Stimulated activated CD4-positive, alpha-beta T cell treated with anti-CD3 and anti-CD28 coated beads, Interleukin-1b, Interleukin-23, amount 100 ng/mL, for 24 hours (primary cell): ENCODE measurements at places on chromosomes 2 and 18.

DNA sequence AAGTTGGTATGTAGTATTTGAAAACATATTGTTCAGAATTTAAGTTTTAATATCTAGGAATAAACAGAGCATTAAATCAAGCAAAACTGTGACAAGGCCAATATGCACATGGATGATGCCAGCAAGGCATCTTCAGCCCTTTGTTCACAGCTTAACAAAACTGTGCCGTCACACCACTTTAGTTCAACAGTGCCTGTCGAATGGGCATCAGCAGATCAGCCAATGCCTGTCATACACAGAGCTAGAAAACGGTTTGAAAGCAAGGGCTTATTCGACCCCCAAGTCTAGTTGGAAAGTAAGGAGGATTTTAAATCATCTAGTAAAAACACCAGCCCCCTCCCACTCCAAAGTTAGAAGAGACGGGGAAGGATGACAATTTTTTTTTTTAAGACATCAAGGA, 16.7 kb downstream of the ZEB2 start:
- DNase-seq = no peak

- no peak for DNase-seq
Observed at GRCh38 chr2:134360745-134361487, 107.0 kb downstream of the MGAT5 start.

- DNase-seq = no peak
Observed at GRCh38 chr18:11271954-11272353, 122.6 kb upstream of the PIEZO2 start.

- DNase-seq = no peak
Observed at GRCh38 chr2:162011706-162012564, 62.1 kb downstream of the DPP4 start.

DNA sequence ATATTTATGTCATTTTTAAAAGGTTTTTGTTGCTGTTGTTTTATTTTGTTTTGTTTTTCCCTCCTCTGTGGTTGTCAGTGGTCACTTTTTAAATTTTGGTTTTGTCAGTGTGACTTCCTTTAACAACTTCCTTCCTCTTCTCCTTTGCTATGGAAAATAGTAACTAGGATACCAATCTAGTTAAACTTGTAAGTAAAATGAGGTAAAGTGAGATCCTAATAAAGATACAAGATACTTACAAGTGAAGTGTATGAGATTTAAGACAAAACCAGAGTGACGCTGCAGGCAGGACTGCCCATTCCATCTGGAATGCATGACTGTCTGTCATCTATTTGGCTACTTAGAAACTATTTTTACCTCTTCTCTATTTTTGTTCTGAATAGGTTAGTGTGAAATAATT, 30.6 kb upstream of the CREB1 start:
- no peak for DNase-seq

- no peak for DNase-seq
Observed at GRCh38 chr18:36391426-36392145, 94.1 kb downstream of the FHOD3 start.

DNA sequence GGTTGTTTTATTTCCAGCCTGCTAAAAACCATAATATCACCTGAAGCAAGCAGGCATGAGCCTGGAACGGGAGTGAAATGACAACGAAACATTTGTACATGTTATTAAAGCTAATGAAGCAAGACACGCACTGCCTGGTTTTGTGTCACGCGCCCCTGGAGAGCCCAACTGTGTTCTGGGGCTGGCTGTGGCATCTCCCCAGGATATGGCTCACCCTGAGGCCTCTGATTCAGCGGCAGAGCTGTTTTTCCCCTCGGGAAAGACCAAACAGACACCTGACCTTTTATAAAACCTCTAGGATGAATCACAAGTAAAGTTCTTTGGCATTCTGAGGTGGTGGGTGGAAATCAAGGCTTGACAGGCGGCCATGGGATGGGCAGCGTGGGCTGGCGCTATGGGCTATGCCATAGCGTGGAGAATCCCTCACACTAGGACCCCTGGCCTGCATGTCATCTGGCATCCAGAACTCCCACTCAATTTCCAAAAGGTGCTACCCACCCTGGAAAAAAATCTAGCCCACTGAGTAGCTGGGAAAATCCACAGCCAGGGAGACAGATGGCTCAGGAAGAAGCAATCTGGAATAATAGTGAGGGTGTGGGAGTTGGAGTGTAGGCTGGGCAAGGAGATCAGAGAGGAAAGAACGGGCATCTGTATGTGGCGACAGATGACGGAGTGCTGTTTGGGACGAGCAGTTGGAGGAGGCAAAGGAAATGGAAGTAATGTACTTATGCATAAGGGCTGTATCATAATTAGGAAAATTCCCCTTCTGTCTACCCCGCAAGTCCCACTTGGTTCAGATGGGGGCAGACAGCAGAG, 262.0 kb downstream of the AFF3 start:
- no peak for DNase-seq

- DNase-seq = no peak
Observed at GRCh38 chr2:43233218-43234212, 7.1 kb upstream of the ZFP36L2 start.

DNA sequence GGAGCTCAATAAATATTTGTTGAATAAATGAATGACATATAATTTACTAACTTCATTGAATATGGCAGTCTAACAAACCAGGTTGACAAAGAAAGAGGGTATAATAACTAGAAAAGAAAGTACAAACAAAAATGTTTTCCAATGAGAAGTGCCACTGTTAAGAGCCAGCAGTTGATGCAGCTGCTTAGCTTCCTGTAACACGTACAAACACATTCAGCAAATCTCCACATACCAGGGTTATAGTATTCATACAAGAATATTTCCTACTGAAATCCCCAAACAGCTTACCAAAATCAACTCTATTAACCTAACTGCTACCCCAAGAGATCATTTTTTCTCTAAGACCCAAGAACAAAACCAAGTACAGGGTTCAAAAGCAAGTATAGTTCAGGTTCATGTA, 77.7 kb downstream of the THADA start:
- no peak for DNase-seq

GRCh38 chr2:163200741-163201140, 362.2 kb upstream of the KCNH7 start:
- DNase-seq = no peak

- DNase-seq = no peak
Observed at GRCh38 chr2:54803783-54804751, 80.6 kb downstream of the EML6 start.

- no peak for DNase-seq
Observed at GRCh38 chr2:191994749-191995148, 147.9 kb upstream of the CAVIN2 start.

DNA sequence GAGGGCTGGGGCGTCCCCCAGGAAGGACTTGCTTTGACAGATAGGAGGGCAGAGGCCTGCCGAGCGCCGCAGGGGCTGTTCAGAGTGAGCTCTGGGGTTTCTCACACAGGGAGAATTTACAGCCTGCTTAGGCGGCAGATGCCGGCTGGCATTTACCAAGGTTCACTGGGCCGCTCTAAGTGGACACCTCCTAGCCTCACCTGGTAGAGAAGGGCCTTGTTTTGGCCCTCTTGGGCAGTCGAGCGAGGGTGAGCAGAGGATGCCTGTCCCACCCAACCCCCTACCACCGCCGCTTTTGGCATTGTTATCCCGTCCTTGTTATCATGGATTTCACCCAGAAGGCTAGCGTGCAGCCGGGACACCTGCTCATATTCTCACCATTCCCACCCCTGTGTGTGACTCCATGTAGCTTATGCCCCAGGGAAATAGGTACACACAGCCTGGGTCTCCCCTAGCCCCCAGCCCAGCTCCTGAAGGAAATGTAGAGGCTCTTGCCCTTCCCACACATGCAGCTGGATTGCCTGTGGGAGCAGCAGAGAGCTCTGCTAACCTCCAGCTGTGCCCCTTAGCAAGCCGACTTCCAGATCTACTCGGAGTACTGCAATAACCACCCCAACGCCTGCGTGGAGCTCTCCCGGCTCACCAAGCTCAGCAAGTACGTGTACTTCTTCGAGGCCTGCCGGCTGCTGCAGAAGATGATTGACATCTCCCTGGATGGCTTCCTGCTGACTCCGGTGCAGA, 52.4 kb downstream of the FAM168B start:
- no peak for DNase-seq

DNA sequence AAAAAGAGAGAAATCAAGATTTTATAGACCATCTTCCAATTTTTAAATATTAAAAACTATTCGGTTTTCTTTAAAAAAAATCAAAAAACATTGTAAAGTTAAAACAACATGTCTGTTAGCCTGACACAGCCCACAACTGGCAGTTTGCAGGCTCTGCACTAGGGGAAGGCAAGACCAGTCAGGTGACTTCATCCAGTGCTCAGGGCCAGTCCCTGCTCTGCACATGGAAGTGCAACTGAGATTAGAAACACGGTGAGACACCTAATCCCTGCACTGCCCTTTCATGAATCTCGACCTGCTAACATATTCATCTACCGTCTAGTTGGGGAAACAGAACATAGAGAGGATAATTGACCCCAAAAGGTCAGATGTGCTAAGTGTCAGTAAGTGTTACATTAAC, 135.2 kb downstream of the BARD1 start:
- no peak for DNase-seq

- DNase-seq = no peak
Observed at GRCh38 chr18:36493349-36494159, 196.0 kb downstream of the FHOD3 start.

DNA sequence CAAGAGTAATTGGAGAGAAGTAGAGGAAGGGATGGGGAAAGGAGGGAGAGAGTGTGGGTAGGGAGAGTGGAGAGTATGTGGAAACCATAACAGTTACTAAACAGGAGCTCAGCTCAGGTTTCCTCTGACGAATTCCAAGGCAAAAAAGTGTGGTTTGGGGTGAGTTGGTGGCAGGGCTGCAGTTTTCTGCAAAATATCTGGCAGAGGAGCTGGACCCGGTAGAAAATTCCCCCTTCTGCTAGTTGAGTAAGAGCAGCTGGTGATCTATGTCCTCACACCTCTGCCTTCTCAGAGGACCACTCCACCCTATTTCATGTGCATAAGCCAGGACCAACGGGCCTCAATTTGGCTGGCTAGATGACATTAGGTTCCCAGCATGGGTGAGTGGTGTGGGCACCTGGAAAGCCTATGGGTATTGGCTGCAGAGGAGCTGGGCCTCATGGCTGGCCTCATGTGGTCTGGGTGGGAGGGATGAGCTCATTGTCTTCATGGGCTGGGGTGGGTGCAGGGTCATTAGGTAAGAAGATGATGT, 13.2 kb downstream of the NRP2 start:
- no peak for DNase-seq

DNA sequence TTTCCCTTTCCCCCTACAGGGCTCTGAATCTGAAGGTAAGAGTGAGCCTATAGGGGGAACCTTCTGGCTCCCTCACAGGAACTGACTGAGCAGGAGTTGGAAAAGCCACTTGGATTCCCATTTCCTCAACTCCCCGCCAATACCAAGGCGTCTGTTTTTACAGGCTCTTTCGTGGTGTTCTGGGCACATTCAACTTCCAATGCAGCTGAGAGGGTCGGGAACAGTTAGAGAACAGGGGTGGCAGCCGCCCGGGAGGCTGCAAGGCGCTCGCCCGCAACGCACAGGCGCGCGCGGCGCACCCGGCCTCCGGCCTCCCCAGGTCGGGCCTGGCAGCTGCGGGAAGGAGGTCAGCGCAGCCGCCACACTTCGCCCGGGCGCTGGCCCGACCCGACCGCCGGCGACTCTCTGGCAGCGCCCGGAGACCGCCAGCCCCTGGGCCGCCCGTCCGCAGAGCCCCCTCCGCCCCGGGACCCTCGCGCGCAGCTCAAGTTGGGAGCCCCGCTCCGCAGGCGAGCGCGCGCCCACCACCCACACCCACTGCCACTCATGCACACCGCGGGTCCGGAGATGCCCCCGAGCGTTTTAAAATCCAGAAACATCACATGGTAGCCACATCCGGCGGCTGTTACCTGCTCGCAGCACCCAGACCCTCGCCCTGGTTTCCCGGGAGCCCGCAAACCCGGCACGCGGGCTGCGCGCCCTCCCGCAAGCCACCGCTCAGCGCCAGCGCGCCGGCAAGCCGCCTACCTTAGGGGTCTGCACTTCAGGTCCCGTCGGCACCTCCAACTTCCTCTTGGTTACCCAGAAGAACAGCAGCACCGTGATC, 816 bp downstream of the GALNT14 start:
- no peak for DNase-seq

GRCh38 chr2:128651000-128651399, 332.3 kb upstream of the HS6ST1 start:
- DNase-seq = no peak

DNA sequence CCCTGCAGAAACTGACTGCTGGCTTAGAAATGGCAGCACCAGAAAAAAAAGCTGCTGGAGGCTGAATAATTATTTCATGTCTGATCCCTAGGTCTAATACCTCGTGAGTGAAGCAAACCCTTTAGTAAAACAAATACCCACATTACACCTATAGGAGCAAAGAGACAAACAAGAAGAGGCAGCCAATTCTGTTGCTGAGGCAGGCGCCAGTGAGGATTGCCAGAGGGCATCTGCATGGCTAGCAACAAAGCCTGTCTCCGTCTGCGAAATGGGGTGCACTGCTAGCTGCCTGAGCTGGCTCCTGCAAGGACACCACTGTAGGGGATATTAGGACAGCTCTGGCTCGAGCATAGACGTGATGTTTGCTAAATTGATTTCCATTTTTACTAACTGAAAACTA, 509.7 kb downstream of the TDRD15 start:
- no peak for DNase-seq

GRCh38 chr18:55386545-55386944, 201.4 kb downstream of the TCF4 start:
- no peak for DNase-seq

- DNase-seq = no peak
Observed at GRCh38 chr2:206873423-206873822, 65.9 kb upstream of the CPO start.

DNA sequence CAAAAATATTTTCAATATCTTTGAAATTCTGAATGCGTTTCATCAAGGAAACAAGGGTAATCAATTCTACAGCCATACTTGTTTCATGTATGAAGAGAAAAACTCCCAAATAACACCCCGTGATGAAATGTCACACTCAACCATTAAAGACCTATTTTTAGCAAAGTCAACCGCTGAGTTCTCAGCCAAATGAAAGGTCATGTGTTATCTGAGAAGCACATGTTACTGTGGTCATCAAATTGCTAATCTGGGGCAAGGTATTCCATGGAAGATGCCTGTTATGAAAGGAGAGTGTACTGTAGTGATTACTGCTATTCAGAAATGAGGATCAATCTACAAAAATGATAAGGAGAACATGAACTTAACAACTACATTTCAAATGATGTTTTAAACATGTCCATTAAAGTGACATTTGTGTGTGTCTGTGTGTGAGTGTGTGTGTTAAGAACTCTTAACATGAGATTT, 126.7 kb downstream of the BCL2 start:
- DNase-seq = no peak

GRCh38 chr2:24691806-24692205, 101.4 kb downstream of the PTRHD1 start:
- no peak for DNase-seq
